ENCODE measurements at places on chromosomes 13 and 19.
A peak's percentile ranks its signal among the peaks of the same experiment; 100 is the strongest.

- DNase-seq = no peak
Measured at GRCh38 chr13:46373623-46374022, 13.4 kb downstream of the RUBCNL start.

- peak; percentile 63 for DNase-seq
Measured at GRCh38 chr13:42696191-42696590, 85.2 kb upstream of the FAM216B start.

- no peak for DNase-seq
Measured at GRCh38 chr13:81637457-81637856, 1296.5 kb upstream of the SPRY2 start.

GRCh38 chr19:7981199-7981598 is 24.2 kb downstream of the ELAVL1 start:
- no peak for DNase-seq
